ENCODE measurements at places on chromosomes 2 and 18.

GRCh38 chr2:181058378-181059269, 78.2 kb downstream of the UBE2E3 start:
- DNase-seq, result peak; percentile 37

- no peak for DNase-seq
These were observed 25.3 kb downstream of the MARCO start for GRCh38 chr2:118967124-118967880.

DNA sequence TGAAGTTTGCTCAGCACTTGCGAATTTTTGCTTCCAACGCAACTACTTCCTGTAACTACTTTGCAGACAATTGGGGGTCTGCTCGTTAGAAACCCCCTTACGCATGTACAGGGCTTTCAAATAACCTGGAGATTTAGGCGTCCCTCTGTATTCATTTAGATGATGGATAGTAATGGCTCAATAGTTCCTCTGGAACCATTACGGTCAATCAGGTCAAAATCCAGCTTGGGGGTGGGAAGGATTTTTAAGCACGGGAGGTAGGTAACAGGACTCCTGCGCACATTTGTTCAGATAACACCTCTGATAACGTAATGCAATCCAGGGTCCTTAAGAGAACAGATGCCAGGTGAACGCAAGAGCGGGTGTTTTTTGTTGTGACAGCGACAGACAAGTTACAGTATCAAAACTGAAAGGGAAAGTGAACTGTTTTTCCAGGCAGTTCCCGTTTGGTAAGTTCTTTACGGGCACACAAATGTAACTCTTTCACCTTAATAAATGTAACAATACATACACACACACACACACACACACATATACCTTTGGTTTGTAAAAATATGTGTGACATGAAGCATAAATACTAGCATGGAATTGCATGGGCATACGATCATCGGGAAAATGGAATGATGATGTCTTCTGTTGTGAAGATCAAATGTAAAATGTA, 3.8 kb upstream of the OSR1 start:
- DNase-seq, result no peak

DNA sequence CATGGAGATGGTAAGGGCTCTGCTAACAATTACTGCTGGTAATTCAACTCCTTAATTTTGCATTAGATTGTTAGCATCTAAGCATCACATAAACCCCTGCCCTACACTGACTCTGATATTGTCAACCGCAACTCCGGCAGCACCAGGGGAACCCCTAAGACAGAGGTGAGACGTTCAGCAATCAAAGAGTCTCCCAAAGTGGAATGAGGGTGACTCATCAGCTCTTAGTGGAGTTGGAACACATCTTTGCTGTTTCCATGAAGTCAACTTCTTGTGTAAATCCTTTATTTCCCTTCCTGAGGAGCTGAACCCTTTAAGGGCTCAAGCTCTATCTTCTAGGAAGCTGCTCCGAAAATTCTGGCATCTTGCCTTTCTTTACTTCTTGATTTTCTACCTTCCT, 52.1 kb downstream of the ABCG8 start:
- peak; percentile 5 for DNase-seq

DNA sequence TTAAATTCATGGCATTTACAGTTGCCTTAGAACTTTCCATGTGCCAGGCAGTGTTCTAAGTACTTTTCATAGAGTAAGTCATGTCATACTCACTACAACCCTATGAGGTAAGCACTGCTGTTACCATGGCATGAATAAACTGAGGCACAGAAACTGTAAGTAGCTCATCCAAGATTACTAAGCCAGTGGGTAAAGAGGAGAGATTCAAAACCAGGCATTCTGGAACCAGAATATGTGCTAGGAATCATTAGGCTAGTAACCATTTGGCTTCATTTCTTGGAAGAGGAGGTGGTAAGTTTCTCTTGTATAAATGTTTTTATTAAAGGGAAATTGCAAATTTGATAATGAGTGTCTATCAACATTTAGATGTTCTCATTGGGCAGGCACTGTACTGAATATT, 35.1 kb downstream of the SOX11 start:
- DNase-seq, result no peak

GRCh38 chr2:217215877-217216276, 356.0 kb upstream of the TNP1 start:
- peak; percentile 63 for DNase-seq

- DNase-seq, result no peak
These were observed 536 bp downstream of the XDH start for GRCh38 chr2:31413862-31414550.

DNA sequence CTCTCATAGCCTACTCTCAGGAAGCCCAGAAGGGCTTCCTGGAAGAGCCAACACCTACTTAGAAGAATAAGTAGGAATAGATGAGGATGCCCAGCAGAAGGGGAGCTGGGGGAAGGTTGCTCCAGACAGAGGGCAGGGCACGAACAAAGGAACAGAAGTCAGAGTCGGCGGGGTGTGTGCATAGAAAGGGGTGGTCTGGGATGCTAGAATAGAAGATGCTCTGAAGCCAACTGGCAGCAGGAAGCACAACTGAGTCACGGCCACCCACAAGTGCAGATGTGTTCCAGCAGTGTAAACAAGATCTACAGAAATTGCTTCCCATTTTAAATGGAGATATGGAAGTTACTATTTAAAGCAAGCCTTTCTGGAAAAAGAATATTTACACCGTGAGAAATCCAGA, 131.0 kb downstream of the ZNF532 start:
- no peak for DNase-seq

GRCh38 chr2:130981667-130982066, 111.6 kb downstream of the FAM168B start:
- no peak for DNase-seq

GRCh38 chr2:46929612-46930011, 14.0 kb upstream of the MCFD2 start:
- DNase-seq, result no peak

- peak; percentile 3 for DNase-seq
These were observed 48.6 kb upstream of the FSIP2 start for GRCh38 chr2:185689906-185690539.

DNA sequence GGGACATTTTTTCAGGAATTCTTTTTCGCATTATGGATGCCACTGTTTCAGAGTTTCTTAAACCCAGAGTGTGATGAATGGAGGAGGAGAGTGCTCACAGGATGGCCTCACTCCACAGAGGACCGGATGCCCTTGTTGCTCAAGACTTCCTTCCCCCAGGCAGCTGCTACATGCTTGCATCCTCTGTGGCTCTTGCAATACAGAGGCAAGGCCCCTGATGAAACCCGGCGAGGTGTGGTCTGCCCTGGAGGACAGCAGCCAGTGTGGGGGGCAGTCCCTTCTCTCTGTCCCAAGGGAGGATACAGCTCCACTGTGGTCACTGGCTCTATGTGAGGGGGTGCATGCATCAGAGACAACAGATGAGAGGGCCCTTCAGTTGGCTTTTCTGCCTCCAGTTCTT, 109.6 kb downstream of the SH3RF3 start:
- peak; percentile 73 for DNase-seq
